Fibroblast of skin of back (primary cell): ENCODE measurements at places on chromosomes 6 and 20.
A peak's percentile ranks its signal among the peaks of the same experiment; 100 is the strongest.

DNA sequence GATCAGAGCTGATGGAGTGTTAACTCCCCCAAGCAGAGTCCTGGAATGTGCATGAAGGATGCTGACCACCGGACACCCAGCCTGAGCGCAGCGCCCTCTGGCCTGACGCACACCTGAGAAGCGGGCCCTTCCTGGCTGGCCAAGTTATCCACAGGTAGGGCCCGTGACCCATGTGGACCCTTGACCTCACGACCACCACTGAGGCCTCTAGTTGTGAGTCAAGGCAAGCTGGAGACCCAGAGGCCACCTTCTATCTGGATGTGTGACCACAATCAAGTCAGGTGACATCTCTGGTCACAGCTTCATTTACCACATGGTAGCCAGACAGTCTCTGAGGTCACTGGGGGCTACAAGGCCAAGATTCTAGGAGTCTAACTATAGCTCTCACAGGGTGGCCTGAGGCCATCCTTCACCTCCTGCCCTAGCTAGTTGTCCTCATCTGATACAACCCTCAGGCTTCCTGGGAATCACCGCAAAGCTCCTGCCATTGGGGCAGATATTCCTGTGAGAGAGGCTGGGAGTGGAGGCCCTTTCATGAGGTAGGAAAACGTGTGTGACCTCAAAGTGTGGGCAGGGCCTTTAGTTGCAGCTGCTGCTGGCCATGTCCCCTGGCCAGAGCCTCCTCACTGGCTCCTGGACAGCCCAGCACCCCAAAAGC lies 53.1 kb downstream of the DSTN start:
- DNase-seq = no peak

- no peak for DNase-seq
Measured at GRCh38 chr20:41229259-41229658, 88.3 kb downstream of the ZHX3 start.

- DNase-seq = no peak
Measured at GRCh38 chr6:52336919-52337561, 24.9 kb upstream of the PAQR8 start.

DNA sequence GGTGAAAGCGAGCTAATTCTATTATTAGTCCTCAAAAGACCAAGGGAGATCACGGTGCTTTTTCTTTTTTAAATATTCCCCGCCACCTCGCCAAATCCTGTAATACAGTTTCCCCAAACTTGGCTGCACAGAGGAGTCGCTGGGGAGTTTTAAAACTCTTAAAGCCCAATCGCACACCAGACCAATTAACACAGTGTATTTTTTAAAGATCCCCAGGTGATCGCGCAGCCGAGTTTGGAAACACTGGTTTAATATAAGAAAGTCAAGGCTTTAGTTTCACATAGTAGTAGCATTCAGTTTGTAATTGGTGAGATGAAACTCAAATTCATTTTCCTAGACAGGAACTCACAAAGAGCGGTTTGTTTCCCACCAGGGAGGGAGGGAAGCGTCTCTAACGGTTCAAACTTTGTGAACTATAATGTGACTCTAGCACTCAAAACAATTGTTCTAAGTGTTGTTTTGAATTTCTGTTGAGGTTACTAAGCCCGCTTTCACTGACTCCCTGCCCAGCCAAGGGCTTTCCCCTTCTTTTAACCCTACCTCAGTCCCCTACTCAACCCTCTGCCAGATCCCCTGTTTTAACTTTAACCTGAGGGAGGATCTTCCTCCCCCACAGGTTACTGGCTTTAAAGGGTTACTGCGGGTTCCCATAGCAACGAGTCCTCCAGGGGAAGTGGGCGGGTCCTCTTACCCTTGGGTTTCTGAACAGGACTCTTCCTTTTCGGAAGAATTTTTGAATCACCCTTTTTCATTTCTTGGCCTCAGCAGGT lies 25.7 kb upstream of the BTBD3 start:
- peak; percentile 76 for DNase-seq

- DNase-seq = no peak
Measured at GRCh38 chr6:84731901-84732300, 32.5 kb downstream of the TBX18 start.

GRCh38 chr6:109867970-109868358 lies 110.1 kb upstream of the GPR6 start:
- peak; percentile 8 for DNase-seq

- DNase-seq = no peak
Measured at GRCh38 chr6:80959034-80959433, 793.4 kb downstream of the TENT5A start.

DNA sequence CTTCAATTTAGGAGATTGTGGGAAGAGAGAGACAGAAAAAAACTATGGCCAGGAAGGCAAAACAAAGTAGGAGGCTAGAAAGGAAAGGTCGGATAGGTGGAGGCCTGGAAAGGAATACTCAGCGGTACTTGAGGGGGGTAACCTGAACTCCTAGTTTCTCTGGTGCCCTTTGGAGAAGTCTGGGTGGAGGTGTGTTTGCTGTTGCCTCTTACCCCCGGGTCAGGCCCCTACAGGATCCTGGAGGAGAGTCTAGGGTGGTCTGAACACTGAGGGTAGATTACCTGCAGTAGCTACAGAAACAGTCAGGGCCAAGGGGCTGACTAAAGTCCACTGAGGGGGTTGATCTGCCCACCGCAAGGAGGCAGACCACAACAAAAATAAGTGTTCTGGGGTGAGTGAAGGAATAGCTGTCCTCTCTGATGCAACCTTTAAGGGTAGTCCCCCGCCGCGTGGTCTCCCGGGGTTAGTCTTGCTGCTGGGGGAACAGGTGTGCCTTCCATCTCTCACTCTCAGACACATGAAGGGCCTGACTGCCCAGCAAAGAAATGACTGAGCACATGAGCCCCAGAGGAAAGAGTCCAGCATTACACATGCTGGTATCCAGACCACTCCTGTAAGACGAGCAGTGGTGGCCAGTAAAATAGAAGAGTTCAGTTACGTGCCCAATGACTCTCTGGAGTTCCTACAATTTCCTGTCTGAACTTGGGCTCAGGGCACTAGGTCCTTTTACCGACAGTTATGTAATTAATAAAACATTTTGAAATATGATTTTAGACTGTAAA lies 59.5 kb downstream of the MTHFD1L start:
- no peak for DNase-seq

GRCh38 chr6:6547110-6547879 lies 41.2 kb upstream of the LY86 start:
- DNase-seq = peak; percentile 78

DNA sequence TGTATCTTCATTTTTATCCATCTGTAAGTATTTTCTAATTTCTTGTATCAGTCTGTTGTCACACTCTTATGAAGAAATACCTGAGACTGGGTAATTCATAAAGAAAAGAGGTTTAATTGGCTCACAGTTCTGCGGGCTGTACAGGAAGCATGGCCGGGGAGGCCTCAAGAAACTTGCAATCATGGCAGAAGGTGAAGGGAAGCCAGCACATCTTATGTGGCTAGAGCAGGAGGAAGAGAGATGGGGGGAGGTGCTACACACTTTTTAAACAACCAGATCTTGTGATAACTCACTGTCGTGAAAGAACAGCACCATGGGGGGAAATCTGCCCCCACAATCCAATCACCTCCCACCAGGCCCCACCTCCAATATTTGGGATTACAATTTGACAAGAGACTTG lies 10.9 kb upstream of the BCKDHB start:
- DNase-seq = no peak
